ENCODE measurements at places on chromosomes 1 and 21.

DNA sequence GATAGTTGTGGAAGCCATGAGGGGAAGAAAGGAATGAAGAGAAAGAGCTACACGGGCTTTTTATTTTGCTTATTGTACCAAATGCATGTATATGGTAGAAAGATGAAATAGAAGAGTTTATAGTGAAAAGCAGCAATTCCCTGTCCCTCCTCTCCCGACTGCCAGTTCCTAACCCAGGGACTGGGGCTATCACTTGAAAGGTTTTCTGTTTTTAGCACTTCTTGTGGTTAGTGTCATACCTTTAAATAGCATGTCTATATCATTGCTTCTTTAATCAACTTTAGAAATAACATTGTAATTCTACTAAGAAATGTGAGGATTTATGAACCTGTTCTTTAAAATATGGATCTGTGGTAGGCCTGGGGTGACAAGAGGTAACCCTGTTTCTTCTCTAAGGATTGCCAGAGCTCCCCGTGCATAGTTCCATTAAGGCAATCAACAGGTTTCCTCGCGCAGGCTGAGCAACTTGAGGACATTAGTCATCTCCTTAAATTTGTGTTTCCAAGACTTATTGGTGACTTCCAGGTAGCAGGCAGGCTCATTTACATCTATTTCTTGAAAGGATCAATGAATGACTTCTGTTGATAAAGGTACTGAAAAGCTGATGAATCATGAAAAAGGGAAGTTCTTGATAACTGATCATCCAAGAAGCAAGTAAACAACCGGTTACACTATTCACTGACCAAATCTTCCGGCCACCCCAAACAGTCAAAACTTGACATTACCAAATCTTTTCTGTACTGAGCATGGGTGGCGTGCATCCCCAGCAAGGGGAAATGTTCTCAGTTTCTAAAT lies 37.8 kb upstream of the S1PR1 start:
- DNase-seq = no peak

DNA sequence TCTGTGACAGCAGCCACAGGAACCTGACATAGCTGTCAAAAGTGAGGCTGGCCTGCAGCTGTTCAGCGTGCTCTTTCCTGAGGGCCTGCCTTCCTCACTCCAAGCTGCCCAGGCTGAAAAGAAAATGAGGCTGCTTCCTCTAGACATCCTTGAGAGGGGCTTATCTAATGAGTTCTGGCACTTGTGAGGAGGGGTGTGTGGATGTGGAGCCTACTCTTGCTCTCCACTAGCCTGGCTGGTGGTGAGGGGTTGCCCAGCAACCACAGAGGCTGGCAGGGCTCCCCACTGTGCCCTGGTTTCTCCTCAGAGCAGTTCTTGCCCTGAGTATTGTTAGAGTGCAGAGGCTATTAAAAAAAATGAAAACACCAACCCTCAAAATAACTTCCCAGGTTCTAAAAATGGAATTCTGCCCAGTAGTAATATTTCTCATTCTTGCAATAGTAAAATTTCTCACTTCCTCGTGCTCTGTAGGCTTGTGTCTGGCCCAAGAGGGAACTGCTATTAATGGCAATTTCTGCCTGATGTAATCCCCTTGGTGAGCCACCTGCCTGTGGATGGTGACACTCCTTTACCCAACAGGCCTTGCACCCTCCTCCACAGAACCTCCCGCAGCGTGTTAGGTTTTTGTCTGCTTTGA lies 52.6 kb upstream of the EPS8L3 start:
- peak; percentile 40 for DNase-seq

DNA sequence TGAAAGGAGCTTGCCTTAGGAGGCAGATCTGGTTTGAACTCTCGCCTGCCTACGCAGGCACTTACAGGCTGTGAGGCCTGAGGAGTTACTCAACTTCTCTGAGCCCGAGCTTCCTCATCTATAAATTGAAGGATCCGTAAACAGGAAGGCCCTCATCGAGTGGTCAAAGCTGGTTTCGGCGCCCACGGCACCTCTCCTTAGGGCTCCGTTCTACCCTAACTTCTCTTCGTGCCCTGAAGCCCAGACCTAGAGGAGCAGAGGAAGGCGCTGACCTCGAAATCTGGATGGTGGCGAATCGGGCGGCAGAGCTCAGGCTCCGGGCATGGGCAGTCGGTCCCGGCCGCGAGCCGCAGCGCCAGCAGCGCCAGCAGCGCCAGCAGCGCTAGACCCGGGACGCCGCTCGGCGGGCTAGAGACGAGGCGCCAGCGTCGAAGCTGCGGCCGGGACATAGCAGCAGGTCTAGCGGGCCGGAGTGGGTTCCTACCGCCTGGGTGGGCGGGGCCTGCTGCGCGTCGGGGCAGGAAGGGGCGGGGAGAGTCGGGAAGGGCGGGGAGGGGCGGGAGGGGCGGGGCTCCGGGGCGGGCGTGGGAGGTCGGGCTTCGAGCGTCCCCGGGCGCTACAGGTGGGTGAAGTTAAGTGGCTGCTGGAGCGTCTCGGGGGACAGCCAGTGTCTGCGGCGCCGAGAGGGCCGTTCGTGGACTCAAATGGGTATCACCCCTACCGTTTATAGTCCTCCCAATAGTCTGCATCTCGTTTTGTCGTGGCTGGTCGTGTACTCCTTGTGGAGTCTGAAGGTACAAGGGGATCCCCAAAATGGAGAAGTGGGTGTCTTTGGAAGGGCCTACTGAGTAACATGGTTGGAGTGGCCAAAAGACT lies at the start of gene CTBS:
Gene CTBS, minus strand, starts transcription at position 474 of the 876 bp plus-strand sequence. Its CDS starts 25 bp downstream, at position 449.
- DNase-seq = peak; percentile 80

DNA sequence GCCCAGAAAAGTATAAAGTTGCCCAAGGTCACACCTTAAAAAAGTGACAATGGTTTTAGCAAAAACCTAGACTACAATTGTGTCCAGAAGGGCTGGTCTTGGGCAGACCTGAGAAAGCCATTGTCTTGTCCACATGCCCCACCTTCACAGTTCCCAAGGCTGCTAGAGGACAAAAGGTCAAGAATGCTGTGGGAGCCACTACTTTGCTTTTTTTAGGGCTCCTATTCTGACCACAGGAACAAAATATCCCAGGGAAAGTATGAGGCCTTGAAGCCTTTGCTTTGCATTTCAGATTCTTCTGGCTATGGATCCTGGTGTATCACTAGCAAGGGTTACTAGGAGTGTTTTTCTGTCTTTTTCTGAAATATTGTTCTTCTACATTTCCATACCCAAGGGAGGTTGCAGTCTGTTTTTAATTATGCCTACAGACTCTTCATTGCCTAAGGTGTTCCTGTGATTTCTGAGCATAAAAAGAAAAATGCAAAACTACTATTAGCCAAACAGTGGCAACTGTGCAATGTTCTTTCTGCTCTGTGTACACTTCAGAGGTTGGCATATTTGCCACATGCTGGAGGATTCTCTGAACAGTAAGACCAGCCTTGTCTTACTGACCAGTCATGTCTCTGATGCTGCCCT lies 10.7 kb downstream of the C1orf162 start:
- no peak for DNase-seq

DNA sequence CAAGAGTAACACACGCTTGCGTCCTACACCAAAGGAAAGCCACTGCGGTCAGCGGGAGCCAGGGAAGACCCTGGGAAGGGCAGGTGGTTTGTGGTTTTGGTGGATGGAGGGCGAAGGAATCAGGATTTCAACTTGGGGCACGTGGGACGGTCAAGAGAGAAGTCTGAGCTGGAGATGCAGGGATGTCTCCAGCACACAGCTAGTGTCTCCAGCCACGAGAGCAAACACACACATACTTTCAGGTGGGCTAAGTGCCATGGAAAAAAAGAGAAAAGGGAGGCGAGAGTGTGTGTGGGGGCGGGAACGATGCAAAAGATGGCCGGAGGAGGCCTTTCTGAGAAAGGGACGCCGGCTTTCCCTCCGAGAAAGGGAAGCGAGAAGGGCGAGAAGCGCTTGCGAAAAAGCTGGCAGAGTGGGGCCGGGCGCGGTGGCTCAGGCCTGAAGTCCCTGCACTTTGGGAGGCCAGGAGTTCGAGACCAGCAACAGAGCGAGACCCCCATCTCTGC lies 1.4 kb upstream of the SRRM1 start:
- DNase-seq = no peak

DNA sequence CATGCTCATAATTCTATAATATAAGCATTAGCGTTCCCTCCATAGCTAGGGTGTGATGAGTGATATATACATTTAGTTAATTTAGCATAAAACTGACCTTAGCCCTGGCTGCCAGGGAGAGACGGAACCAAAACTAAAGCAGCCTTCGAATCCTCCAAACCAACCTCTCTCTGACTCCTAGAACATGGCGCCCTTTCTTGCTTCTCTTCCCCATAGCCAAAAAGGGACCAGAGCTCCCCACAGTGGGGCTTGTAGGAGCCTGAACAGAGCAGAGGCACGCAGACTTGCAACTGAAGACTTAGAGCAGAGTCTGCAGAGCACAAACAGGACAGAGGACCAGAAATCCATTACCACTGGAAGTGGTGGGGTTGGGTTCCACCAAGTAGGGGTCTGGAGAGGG lies 17.7 kb downstream of the IRF2BP2 start:
- no peak for DNase-seq

GRCh38 chr1:37865348-37866120 lies 6.1 kb upstream of the MTF1 start:
- DNase-seq = no peak

DNA sequence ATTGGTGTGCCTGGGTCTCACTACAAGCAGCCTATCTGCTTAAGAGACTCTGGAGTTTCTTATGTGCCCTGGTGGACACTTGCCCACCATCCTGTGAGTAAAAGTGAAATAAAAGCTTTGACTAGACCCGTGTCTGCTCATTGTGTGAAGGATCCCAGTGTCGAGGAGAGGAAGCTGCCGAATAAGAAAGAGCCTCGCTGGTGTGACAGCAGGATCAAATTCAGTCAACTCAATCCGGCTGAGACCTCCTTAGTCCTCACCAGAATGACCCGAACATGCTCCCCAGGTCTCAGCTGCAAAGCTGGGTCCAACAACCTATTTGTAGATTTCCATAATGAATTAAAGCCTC lies 14.8 kb downstream of the CD2 start:
- DNase-seq = no peak

DNA sequence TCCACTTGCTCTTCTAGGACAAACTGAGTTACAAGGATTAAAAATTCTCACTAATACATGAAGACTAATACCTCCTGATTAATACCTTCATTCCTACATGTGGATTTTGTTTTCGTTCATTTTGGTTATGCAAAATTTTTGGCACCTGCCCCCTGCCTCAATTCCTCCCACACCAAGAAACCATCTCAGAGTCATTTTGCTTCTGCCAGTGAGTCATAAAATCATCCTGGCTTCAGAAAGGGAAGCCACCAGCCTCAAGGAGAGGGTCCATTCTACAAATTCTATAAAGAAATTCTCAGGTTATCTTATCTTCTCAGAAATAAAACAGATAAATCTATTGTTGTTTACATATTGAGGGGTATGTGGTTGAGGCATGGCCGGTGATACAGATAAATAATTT lies 103.2 kb upstream of the COA6 start:
- no peak for DNase-seq

- no peak for DNase-seq
Measured at GRCh38 chr1:42730988-42731387, 9.0 kb downstream of the CLDN19 start.

DNA sequence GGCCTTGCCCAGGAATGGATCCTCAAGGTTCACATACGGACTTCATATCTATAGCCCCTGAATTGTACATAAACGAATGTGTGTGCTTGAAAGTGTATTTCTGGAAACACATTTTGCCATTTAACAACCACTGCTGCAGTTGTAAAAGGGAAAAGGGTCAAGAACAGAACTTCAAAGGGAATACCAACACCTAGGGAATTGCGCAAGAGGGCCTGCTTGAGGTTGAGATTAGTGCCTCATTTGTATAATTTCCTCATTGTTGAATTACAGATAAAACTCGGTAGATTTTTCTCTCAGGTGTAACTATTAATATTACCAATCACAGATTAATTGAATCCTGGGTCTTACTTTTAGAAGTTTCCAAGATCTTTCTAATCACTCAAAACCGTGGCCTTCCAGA lies 6.1 kb downstream of the NCF2 start:
- DNase-seq = no peak

DNA sequence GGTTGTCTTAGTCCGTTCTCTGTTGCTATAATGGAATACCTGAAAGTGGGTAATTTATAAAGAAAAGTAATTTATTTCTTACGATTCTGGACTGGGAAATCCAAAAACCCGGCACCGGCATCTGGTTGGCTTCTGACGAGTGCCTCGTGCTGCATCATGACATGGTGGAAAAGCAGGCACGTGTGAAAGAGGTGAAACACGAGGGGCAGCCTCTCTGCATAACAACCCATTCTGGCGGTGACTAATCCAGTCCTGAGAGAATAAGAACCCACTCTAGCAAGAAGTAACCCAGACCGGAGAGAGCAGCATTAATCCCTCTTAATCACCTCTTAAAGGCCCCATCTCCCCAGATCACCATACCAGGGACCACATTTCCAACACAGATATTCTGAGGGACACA lies 2.7 kb upstream of the EDEM3 start:
- no peak for DNase-seq

- peak; percentile 9 for DNase-seq
Measured at GRCh38 chr1:109274533-109275476, 8.1 kb downstream of the PSRC1 start.

- DNase-seq = no peak
Measured at GRCh38 chr1:67555461-67556296, 125.5 kb upstream of the SERBP1 start.

DNA sequence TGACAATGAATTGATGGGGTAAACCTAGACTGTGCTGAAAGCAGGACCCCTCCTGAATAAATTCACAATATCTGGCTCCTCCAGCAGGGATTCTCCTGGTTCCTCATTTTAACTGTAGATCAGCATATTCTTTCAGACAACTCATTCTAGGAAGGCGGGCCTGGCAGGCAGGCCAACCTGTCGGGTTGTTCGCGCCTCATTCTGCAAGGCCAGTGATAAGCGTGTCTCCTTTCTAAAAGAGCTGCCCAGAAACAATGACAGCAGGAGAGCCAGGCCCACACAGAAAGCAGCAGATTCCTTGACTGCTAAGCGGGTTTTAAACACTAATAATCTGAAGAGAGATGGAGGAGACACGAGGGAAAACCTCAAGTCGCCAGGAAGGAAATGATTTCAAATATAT lies 70.0 kb downstream of the NTPCR start:
- no peak for DNase-seq

DNA sequence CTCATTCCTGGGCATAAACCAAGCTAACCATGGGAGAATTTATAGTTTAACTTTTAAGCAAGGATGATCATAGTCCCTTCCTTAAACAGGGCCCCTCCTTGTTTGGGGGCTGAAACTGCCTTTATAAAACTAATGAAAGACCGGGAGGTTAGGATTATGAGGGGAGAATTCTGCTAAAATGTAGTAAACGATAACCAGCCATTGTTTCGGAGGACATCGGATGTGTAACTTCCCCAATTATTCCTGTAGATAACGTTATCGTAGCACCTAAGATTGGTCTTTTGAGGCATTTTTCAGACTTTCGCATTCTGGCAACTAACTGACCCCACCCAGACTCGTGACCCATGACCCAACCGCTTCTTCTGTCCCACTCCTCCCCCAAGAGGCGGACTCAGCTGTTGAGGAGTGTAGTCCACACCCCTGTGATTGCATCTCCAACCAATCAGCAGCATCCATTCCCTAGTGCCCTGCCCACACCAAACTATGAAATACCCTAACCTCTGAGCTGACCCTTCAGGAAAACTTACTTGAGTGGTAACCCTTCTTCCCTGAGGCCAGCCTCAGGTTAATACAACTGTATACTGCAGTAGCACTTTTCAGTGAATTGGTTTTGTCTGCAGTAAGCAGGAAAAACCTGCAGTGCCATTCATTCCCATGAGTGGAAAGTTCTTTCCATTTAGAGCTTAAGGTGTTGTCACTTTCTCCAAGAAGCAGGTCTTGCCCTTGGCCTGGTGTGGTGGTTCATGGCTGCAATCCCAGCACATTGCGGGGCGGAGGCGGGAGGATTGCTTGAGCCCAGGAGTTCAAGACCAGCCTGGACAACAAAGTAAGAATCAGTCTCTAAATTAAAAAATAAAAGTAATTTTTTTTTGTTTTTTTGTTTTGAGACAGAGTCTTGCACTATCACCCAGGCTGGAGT lies 823 bp upstream of the SYF2 start:
- peak; percentile 41 for DNase-seq

Data from NCI-H774 (cell line).